ENCODE measurements at places on chromosomes 12 and 14.

DNA sequence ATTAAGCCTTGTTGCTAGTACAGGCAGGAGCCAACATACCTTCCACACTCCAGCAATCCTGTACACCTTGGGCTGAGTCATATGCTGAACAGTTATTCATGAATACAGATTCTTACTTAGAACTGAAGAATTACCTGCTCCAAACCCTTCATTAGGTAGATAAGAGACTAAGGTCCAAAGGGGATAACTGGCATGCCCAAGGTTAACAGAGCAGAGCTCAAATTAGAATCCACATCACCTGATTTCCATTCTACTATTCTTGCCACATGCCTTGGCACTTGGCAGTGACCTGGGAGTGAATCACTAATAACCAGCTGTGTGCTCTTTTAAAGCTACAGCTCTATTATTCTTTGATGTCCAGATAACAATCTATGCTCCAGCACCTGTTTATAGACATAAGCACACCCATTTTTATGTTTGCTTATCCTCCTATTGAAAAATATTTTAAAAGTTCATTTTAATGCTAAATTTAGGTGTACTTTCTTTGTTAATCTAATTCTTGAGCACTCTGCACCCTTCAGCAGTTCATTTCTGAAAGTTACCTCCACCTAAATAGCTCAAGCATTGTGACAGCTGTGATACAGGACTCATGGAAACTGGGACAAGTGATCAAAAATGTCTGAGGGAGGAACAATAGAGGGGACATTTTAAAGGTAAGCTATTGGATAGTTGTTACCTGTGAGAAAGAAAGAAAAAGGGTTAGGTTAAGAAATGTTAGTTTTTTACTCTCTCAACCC lies 19.4 kb downstream of the LPCAT3 start:
- no peak for DNase-seq

GRCh38 chr14:71618047-71618446 lies 314.2 kb upstream of the RGS6 start:
- no peak for DNase-seq

- no peak for DNase-seq
Measured at GRCh38 chr12:505221-505620, 45.5 kb downstream of the B4GALNT3 start.

- DNase-seq: no peak
Measured at GRCh38 chr12:74286254-74286653, 251.4 kb upstream of the ATXN7L3B start.

Measured in kidney capillary endothelial cell (primary cell).